B cell (primary cell): ENCODE measurements at places on chromosomes 4 and X. TPM values are rescaled to one million over a fixed set of nuclear protein-coding genes. Genes with fewer than 3 reads are reported as not detected.

- DNase-seq, result no peak
These were observed 211.2 kb downstream of the NSUN7 start for GRCh38 chr4:40960941-40961340.

- DNase-seq, result peak; percentile 69
These were observed 2214.5 kb upstream of the TENM3 start for GRCh38 chr4:180028682-180029081.

DNA sequence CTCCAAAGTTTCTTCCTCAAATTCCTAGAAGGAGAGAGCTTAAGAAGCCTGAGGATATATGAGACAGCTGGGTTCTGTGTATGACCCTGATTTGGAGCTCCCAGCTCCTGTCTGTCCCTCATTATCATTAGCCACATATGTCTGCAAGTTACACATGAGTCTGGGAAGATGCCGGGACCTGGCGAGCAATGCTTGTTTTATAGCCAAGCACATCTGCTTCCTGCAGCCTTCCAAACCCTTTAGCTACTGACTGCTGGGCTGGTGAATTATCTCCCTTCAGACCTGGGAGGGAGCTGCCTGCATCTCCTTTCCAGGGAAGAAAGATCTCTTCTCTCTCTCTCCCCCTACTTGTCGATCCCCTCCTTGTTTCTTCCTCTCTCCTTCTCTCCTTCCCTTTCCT is 556.7 kb upstream of the BOD1L1 start:
- no peak for DNase-seq

- DNase-seq, result peak; percentile 47
These were observed 2.5 kb downstream of the NYX start for GRCh38 chrX:41449615-41450014.

GRCh38 chrX:12814420-12814819 is 23.2 kb downstream of the PRPS2 start:
- peak; percentile 70 for DNase-seq

The UPF3B gene
- total RNA-seq, result 20.4 and 22.1 TPM in 2 replicates

The GC gene
- total RNA-seq, result not detected in 2 replicates

DNA sequence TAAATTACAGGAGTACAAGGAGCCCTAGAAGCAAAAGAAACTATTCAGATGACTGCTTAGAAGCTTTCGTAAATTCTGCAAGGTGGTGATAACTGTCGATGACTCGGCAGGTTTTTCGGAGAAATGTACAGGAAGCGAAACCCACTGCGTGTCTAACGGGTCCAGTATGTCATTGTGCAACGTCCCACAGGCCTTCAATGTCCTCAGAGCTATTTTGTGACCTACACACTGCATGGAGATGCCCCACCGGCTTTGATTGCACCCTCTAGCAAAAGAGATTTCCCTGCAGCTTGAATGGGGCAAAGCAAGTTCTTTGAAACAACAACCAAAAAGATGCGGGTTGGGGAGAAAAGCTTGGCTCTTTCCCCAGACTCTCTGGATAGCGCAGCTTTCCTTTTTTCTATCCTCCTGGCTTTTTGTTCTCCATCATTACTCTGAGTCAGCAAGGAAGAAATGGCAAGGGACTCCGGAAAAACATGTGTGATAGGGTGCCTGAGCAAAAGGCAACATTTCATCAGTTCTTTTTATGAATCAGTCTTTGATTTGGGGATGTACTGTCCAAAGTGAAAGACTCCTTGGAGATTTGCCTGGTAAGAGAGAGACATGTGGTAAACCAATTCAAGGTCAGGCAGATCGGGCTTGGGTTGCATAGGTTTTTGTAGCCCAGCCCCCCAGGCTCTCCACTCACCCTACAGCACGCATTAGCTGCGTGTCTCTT is 112.0 kb upstream of the TBL1X start:
- DNase-seq, result peak; percentile 46

DNA sequence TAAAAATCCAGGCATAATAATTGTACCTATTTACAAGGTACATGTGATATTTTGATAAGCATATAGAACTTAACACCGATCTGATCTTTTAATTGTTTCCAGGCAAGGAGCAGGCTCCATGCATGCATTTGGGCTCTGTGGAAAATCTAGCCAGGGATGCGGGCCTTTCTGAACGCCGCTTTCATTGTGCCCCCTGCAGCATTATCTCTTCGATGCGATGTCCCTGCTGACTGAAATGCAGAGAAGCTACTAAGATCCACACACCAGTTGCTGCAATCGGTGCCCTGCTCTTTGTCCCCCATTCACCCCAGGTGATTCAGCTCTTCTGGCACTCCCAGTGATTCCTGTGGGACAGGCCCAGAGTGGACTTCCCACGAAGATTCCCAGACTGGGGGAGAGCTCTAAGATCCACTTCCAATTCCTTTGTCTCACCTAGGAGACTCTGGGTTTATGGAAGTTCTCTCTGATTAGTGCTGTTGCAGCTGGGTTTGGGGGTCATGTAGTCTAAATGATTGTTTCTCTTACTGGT is 254.3 kb upstream of the AGA start:
- no peak for DNase-seq

- no peak for DNase-seq
These were observed 71.1 kb downstream of the CLOCK start for GRCh38 chr4:55475394-55476243.

- no peak for DNase-seq
These were observed 141.0 kb downstream of the MAB21L2 start for GRCh38 chr4:150722908-150723362.

DNA sequence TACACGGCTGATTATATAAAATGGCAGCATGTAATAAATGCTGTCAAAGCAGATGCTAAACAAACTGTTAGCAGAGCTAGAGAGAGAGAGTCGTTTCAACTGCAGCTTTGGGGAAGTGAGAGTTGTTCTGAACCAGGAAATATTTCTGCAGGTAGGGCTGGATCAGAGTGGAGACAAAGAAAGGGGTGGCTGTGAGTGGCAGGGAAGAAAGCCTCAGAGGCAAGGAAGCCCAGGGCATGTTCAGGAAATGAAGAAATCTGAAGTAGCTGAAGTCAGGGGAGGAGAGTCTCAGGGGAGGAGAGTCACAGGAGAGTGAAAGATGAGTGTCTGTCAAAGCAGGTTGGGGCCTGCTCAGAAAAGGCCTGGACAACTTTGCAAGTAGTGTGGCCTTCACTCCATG is 48.4 kb upstream of the RPS6KA3 start:
- peak; percentile 57 for DNase-seq

DNA sequence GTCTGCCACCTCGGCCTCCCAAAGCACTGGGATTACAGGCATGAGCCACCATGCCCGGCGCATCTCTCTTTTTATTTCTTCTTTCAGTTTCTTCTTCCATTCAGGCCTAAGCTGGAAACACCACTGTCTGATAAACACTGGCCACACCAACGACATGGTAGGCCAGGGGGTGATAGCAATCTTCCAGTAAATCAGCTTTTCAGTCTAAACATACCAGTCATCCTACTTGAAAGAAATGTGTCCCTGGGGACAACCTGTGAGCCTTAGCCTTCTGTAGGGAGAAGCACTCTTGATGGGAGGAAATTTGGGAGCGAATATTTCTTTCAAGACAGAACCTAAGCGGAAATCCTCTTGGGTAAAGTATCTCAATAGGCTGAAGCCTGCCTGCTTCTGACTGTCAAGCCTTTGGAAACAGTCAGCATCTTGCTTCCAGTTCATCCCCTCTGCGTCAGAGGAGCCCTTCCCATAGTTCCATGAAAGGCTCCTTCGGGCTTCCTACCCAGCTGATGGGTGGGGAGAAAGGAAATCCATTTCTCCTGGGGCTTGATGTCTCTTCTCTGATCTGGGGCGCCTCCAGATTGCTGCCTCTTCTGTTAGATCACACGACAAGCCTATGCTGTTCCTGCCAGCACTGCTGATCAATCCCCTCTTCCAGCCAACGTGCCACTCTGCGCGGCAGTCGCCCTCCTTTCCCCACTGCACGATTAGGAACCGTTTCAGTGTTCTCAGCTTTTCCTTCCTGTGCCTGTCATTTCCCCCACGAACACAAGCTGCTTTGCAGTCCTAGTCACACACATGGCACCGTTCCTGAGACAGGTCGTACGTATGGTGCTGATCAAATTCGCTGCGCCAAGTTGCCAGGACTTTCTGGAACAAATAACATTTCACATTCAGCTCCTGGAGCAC is 49.5 kb upstream of the CBR4 start:
- no peak for DNase-seq

The USP9X gene
- 87.6 and 91.9 TPM in 2 replicates for total RNA-seq

The TLR6 gene
- 54.4 and 60.6 TPM in 2 replicates for total RNA-seq

- DNase-seq, result peak; percentile 30
These were observed 23.3 kb upstream of the BCOR start for GRCh38 chrX:40120838-40121580.

The CYSLTR1 gene
- total RNA-seq, result 41.7 and 43.4 TPM in 2 replicates

DNA sequence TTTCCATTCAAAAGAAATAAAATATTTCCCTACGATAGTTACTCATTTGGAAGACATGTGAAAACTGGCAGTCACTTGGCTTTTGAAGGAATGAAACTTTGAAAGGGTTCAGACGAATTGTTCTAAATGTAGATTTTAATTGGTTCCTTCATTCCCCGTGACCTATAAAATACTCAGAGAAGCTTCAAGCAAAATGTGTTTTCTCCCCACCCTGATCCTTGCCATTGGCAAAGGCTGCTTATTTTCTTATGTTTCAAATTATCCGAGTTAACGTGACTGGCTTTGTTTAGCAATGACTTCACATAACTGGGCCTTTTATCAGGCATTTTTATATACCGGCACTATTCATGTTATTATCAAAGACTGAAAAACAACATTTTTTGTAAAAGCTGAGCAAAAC is 204.1 kb upstream of the NEIL3 start:
- DNase-seq, result no peak

DNA sequence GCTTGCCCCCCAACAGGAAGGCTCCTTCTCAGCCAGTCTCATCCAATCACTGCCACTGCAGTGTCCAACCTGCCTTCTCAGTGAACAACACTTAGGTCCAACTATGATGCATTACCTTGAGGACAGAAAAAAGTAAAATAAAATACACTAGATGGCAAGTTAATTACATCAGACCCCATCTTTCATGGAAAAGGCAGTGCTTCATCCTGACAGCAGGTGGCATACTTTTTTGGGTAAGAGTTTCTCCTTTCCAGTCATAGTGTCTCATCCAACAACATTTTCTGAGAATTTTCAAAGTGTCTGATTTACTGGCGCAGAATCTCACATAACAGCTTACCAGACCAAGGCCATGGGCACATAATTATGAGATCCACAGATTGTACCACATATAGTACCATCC is 1742.8 kb downstream of the PCDH7 start:
- DNase-seq, result no peak

DNA sequence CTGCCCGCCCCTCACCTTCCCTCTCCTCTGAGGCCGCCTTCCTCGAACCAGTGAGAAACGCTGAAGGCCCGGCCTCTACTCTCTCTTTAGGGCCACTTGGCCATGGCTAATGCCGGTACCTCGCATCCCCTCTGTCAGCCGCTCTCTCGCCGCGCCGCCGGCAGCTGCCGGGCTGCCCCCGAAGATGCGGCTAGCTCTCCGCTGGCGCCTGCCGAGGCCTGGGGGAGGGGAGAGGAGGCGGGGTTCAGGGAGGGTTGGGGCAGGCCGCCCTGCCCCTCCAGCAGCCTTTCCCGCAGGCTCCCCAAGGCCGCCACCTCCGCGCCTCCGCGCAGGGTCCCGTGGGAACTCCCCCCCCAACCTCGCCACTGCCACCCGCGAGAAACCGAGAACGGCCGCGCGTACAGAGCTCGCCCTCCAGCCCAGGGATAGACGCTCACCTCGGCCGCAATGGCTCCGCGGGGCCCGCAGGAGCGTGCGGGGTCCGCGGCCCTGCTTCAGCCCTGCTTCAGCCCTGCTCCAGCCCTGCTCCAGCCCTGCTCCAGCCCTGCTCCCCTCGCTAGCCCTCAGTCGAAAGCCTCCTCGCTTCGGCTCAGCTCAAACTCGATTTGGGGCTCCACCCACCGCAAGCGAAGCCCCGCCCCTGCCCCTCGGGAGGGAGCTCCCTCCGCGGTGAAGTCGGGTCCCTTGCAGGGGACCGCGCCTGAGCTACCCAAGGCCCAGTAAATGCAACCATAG is at the start of gene HUWE1:
Gene HUWE1 (minus strand): TSS at position 569 of the 735 bp plus-strand sequence. CDS start 32,612 bp downstream, outside the sequence.
- DNase-seq, result peak; percentile 88

GRCh38 chr4:11441194-11441556 is 12.5 kb upstream of the HS3ST1 start:
- DNase-seq, result no peak

DNA sequence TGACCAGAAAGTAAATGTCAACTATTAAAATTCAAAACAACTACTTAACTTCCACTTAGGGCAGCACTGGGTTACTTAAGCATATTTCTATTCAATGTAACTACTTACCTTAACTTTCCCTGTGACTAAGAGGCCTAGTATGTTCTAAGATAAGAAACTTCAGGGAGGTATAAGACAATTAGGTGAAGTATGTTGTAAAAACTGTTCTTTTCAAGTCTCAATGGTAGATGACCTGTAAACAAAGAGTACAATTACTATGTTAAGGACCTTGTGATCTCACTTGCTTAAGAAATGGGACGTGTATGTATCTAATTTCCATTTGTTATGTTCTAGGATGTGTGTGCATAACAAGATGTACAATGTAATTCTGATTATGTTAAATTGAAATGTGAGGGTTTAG is 960.5 kb downstream of the CCSER1 start:
- no peak for DNase-seq

DNA sequence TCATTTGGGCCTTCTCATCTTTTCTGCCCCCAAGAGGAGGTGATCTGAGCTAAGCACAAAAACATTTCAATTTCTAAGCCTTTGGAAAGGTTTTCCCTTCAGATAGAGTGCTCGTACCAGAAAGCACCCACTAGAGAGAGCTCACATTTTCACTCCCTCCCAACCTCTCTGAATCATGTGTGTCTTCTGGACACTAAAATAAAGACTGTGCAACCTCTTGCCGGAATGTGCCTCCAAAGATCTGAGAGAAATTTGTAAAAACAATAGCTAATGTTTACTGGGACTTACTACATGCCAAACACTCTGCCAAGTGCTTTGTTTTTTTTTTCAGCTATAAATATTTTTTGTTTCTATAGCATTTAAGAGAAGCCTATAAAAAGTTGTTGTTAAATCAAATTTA is 120.6 kb upstream of the LNX1 start:
- DNase-seq, result no peak

The EGF gene
- total RNA-seq, result not detected in 2 replicates

- no peak for DNase-seq
These were observed 42.4 kb downstream of the FNIP2 start for GRCh38 chr4:158811216-158811540.
